ENCODE measurements at places on chromosomes 3 and 15. TPM values are rescaled to one million over a fixed set of nuclear protein-coding genes. Genes with fewer than 3 reads are reported as not detected.

RABL3 gene
- 15.4 TPM for polyA plus RNA-seq

DNA sequence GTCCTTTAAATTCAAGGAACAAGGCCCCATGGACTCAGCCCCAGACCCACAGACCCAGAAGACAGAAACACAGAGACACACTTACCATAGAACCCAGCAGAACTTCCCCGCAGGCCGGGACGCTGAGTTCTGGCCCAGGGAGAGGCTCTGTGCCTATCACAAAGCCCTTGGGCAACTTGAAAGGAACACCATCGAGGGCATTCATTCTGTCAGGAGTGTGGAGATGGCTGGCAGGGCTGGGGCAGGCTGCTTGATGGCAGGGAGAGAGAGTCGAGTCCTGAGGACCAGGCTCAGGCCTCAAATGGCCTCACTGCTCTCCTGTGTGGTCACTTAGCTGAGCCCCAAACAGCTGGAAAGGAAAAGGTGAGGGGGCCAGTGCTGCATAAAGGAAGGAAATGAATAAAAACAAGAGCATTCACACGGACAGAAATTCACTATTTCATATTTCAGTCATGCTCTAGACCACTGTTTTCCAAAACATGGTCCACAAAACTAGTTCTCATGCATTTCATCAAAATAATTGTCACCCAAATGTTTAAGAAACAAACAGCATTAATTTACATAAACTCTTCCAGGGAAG is 8.9 kb downstream of the UBAP1L start:
- no peak for DNase-seq

- DNase-seq: no peak
These were observed 2.6 kb downstream of the BHLHE40 start for GRCh38 chr3:4981665-4982494.

AHSG gene
- polyA plus RNA-seq: 0.45 TPM

GRCh38 chr3:171569571-171570132 is 109.4 kb upstream of the TNIK start:
- no peak for DNase-seq

DNA sequence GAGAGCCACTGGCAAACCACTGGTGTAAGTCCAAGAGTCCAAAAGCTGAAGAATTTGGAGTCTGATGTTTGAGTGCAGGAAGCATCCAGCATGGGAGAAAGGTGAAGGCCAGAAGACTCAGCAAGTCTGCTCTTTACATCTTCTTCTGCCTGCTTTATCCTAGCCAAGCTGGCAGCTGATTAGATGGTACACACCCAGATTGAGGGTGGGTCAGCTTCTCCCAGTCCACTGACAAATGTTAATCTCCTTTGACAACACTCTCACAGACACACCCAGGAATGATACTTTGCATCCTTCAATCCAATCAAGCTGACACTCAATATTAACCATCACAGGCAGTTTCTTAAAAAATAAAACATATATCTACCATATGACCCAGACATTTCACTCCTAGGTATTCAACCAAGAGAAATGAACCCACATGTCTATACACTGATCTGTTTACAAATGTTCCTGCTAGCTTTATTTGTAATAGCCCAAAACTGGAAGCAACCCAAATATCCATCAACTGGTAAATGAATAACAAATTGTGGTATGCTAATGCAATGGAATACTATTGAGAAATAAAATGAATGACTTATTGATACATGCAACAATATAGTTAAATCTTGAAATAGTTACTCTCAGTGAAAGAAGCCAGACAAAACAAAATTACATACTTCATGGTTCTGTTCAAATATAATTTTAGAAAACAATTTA is 373.8 kb downstream of the ZNF385D start:
- DNase-seq: no peak

ALS2CL gene
- polyA plus RNA-seq: 6.3 TPM

- no peak for DNase-seq
These were observed 47.2 kb downstream of the RASGRP1 start for GRCh38 chr15:38517312-38517975.
